ENCODE measurements at places on chromosomes 6 and 20.
A peak's percentile ranks its signal among the peaks of the same experiment; 100 is the strongest.

DNA sequence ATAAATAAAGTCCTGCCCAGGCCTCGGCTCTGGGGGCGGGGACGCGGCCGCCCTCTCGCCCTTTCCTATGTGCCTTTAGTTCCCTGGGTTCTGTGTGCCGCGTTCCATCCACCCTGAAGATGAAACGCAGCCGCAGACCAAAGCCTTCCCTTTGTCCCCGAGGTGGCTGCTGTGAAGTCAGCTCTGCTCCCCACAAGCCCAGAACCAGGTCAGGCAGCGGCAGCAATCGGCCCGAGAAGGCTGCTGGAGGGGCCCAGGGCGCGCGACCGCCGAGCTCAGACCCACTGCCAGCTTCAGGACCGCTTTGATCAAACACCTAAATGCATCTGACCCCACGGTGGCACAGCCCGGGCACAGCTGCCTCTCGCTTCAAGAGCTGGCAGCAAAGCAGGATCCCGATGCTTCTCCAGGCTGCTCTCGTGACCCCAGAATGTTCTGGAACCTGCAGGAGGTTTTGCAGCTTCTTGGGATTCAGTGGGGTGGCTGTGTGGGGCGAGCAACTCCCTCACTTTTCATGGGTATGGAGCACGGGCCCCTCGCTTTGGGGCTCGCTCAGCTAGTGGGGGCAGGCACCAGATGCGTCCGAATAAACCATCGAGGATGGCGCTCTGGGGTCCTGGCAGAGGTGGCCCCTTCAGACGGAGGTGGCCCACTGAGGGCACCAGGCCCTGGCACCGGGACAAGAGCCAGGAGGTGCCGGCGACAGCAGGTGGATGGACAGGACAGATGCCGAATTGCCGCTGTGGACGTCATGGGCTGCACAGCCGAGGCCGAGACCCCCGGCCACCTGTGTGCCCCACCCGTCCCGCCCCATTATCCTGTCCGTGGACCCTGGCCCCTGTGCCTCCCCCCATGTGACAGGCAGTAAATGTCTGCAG lies 13.0 kb downstream of the CHRNA4 start:
- DNase-seq, result no peak

GRCh38 chr6:56838965-56839364 lies 115.9 kb upstream of the BEND6 start:
- no peak for DNase-seq

GRCh38 chr20:23136893-23137745 lies 51.0 kb upstream of the CD93 start:
- no peak for DNase-seq

GRCh38 chr6:7541175-7542064 lies at the start of gene DSP:
TSS of gene DSP (plus strand) at chr6:7541671. CDS start at chr6:7541916, 245 bp downstream.
- peak; percentile 28 for DNase-seq

- no peak for DNase-seq
These were observed 27.9 kb downstream of the HLA-DMB start for GRCh38 chr6:32912951-32913350.

DNA sequence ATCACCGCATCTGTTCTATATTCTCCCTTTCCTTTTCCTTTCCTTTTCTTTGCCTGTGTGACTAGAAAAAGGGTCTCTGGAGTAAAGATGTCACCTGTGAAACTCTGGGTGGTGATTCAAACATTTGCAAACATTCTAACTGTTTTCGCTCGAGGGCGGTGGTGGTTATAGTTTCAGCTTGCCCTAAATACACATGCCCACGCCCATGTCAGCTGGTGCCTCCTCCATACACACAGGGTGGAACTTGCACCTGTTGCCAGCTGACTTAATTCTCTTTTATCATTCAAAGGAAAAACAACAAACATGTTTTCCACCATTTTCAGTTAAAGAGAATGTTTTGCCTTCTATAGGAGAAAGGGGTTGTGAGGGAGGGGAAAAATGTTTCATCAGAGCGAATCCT lies 381.9 kb upstream of the ARID1B start:
- DNase-seq, result peak; percentile 19

- DNase-seq, result no peak
These were observed 147.9 kb downstream of the TFAP2B start for GRCh38 chr6:50966532-50966931.

DNA sequence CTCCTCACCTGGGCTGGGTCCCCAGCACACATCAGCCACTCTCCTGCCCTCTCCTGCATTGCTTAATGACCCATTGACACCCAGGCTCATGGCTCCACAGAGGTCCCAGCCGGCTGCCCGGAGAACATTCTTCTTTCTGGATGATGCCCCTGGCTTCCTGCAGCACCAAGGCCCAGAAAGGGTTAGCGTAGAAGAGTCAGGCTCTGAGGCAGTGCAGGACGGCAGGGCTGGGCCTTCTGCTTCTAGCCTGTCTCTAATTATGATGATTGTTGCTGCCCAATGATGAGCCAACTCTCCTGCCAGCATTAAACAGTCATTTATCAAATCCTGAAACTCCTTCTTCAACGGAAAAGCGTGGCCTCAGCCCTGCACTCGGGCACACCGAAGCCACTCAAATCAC lies 66.4 kb downstream of the ZNF217 start:
- DNase-seq, result no peak

GRCh38 chr6:142482974-142483373 lies 181.2 kb downstream of the ADGRG6 start:
- DNase-seq, result no peak

DNA sequence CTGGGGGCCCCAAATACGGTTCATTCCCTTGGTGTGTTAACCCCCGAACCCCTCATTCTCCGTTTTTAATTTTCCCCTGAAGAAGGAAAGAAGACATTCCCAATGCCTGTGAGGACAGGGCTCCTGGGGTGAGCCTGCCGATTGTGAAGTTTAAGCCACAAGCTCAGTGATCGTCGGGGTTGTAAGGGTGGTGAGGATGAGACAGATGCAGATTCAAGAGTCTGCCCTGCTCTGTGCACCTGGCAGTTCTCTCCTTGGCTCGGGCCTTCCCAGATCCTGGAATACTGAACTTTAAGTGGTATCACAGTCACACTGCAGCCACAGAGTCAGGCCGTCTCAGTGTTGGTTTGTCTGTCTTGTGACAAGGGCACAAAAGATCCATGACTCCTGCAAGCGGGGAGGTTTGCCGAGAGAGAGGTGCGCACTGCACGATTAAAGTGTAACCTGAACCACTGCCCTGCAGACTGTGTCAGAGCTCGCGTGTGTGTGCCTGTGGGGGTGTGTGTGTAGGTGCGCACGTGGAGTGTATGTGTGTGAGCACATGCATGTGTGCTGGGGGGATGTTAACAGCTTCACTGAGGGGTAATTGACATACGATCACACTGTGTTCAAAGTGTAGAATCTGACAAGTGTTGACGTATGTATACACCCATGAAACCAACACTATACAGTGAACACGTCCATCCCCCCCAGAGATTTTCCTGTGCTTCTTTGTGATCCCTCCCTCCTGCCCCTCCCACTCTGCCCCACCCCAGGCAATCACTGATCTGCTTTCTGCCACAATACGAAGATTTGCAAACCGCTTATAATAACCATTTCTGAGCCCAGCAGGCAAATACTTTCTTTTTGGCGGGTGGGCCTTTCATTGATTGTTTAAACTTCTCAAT lies 38.9 kb downstream of the RPP40 start:
- no peak for DNase-seq

DNA sequence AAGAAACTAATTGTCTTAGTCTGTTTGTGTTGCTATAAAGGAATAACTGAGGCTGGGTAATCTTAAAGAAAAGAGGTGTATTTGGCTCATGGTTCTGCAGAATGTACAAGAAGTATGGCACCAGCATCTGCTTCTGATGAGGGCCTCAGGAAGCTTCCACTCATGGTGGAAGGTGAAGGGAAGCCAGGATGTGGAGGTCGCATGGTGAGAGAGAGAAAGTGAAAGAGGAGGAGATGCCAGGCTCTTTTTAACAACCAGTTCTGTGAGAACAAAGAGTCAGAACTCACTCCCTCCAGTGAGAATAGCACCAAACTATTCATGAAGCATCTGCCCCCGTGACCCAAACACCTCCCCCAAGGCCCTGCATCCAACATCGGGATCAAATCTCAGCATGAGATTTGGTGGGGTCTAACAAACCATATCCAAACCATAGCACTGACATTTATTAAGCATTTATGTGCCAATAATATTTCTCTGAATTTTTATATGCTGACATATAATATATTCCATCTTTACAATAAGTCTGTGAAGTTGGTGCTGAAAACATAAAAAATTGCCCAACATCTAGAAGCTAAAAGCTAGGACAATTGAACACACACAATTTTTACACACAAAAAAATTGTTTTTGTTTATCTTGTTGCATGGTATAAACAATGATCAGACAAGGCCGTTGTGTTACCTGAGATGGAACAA lies 29.2 kb upstream of the BTN3A2 start:
- no peak for DNase-seq
